ENCODE measurements at places on chromosomes 4 and X.

GRCh38 chr4:135718019-135718418 lies 1516.4 kb upstream of the PABPC4L start:
- DNase-seq: no peak

DNA sequence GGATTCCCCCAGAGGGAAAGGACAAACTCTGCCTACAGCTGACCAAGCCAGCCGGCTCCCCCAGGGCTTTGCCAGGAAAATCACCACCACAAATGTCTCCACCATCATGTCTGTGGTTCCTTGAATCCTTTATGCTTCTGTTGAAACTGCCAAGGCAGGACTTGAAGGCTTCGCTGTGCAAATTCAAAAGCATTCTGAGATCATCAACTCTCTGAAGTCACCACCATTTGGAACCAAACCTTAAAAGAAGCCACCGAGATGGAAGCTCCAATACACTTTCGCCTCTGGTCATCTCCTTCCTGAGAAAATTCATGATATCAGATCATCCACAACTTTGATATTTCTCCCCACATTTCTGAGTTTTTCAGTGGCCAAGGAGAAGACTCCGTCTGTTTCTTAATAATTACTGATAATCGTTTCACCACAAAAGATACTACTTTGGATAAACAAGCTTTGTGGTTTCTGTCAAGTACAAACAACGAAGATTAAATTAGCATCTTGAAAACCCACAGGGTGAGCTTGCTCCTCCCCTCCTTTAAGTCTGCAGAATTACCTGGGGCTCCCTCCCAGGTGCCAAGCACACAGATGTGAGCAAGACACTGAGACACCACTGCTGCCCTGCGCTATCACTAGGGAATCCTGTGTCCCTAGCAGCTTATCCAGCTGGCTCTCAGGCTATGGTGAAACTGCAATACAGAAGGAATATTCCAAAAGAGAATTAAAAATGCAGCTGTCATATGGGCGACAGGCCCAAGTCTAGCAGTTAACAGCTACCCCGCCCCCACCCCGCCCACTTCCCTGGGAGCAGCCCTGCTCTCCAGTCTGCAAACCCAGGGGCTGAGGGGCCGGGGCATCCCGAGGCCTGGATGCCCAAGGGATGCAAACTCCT lies 125.0 kb upstream of the TBL1X start:
- no peak for DNase-seq

DNA sequence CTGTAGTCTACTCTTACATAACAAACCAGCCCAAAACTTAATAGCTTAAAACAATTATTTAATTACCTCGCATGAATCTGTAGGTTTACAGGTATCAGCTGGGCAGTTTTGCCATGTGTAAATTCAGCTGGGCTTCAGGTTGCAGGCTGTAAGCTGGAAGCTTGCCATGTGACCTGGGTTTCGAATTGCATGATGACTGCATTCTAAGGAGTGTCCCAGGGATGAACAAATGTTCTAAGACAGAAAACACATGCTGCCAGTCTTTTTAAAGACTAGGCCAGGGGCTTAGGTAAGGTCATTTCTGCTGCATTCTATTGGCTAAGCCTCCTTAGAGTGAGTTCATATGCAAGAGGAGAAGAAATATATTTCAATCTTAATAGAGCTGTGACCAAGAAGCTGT lies 44.8 kb downstream of the GRIA2 start:
- DNase-seq: no peak

DNA sequence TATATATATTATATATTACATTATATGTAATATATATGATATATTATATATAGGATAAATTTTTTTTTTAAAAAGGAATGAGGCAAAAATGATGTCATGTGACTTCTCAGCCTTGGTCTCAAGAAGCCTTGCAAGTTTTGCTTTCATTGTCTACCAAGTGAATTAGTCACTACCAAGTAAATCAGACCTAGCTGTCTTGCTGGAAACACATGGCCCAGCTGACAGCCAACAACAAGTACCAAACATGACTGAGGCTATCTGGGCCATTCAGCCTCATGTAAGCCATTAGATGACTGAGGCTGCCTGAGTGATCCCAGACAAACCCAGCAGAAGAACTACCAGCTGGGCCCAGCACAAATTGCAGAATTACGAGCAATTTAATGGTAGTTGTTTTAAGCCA lies 44.9 kb downstream of the HAND2 start:
- DNase-seq: no peak

DNA sequence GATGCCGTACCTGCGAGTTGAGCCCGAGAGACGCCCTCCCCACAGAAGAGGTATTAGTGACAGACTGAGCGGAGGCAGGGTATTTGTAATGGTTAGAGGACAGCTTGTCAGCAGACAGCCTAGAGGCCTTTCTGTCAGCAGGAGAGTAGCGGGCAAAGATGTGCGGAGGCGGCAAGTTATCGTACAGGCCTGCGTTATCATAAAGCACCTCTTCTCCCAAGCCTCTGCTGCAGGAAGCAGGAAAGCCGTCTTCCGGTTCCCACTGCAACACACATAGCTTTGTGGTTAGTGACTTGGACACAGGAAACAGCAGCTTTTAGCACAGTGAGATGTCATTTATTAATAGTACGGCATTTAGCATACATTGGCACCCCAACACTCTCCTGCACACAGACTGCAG lies 158.3 kb downstream of the AFAP1 start:
- no peak for DNase-seq

DNA sequence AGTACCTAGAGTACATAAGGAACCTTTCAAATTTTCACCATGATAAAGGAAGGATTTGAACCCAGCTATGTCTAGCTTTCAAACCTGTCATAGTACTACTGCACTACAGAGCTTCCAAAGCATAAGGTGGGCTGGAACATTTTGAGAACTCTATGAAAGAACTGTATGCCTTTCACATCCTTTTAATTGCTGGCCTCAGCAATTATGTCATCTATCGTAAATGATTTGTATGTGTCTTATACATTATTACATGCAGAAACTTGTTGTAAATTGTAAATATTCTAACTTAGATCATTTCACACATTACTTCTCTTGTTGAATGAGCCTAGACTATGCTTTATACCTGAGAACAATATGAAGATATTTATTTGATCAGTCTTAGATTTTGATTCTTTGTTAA lies 220.7 kb downstream of the HEPH start:
- no peak for DNase-seq

DNA sequence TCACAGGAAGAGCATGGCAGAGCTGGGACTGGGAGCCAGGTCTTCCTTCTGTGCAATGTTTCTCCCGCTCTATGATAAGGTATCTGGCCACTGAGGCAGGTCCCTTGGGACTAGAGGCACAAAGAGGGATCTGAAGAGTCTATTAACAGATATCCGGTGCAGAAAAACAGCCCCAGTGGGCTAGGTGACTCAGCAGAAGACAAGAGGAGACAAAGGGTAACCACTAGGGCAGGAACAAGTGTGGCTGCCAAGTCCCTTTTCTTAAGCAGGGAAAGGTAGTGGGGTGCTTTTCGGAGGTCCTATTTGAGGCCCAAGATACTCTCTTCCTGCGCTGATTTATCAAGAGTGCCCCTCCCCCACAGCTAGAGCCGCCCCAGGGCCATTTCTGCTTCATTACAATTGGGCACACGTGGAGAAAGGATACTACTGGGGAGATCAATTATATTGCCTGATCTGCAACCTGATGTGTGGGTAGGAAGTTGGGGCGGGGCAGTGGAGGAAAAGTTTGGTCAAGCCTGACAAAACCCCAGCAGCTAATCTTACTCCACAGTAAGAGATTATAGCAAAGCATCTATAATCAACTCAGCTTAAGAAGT lies at the start of gene DGAT2L6:
DGAT2L6 (plus strand) TSS at position 546 of the 596 bp plus-strand sequence. CDS start 100 bp downstream, outside the sequence.
- DNase-seq: no peak

DNA sequence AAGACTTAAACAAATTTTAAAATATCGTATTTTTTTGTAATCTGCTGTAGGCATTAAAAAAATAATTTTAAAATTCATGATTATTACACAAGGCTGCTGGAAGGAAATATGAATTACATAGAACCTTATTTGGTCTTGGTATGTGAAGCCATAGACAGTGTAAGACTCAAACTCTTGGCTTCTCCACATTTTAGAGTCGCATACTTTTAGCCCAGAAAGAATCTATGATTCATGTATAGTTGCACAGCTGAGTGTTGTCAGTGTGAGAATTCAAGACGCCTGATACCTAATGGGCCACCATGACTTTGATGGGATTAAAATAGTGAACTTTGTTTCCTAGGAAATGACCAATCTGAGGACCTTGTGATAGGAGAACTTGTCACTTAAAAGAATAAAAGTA lies 1.4 kb downstream of the INTU start:
- DNase-seq: no peak

GRCh38 chr4:23373261-23373660 lies 516.6 kb downstream of the PPARGC1A start:
- DNase-seq: no peak
